ENCODE measurements at places on chromosomes 3 and 15.

DNA sequence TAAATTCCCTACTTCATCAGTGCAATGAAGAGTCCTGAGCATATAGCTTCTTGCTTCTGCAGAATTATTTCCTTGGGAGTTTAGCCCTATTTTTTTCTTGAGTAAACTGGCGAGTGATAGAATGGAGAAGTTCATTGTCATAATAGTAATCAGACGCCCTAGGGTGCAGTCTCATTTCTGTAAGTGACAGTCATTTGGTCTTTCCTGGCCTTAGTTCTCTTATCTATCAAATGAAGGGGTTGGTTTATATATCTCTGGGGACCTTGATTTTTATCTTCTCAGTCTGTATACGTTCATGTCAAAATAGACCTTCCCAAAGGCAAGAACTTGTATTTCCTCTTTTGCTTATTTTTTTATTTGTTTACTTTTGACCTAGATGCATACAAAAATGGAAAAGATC is 9.9 kb upstream of the ALPK3 start:
- no peak for DNase-seq

DNA sequence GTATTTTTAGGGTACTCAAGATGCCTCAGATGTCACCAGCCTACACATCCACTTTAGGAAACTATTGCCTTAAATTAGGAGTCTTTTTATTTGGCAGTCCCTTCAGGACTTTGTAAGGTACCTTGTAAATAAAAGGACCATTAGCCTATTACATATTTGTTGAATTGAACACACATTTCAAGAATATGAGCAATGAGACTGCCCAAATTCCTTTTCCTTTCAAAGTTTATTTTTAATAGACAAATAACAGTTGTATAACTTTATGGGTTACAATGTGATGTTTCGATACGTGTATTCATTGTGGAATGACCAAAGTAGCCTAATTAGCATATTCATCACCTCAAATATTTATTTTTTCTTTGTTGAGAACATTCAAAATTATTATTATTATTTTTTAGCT is 176.7 kb upstream of the PDZRN3 start:
- no peak for DNase-seq

DNA sequence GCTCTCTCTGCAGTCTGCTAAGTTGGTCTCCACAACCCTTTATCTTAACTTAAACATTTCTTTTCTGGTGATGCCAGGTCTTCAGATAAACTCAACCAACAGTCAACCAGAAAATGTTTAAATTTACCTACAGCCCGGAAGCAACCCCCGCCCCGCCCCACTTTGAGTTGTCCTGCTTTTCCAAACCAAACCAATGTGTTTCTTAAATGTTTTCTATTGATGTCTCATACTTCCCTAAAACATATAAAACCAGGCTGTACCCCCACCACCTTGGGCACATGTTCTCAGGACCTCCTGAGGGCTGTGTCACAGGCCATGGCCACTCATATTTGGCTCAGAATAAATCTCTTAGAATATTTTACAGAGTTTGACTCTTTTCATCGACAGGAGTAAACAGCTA is 13.2 kb upstream of the GPR160 start:
- DNase-seq = no peak

DNA sequence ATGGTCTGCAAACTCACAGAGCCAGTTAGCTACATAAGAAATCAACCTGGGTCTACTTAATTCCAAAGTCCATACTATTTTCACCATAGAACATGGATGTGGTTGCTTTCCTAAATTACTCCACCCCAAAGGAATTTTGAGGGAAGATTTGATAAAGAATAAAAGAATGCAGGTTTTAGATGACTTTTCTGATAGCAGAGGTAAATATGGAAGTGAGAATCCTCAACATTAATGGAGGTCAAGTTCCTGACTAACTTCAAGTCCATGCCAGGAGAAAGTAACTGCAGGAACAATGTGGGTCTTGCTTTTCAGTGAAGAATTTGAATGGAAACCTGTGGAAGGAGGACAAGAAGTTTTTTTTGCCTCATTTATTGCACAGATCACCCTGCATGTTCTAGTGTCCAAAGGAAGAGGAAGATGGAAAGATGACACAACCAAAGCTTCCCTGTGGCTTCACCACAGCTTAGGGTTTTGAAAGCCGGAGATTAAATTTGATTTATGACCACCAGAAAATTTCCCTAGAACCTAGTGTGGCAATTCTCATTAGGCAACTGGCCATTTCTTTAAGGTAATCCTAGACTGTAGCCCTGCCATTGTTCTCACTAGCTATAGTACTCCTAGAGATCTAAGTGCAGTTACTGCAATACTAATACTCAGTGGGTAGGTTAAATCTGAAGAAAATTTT is 429.7 kb downstream of the RAP2B start:
- DNase-seq = no peak

DNA sequence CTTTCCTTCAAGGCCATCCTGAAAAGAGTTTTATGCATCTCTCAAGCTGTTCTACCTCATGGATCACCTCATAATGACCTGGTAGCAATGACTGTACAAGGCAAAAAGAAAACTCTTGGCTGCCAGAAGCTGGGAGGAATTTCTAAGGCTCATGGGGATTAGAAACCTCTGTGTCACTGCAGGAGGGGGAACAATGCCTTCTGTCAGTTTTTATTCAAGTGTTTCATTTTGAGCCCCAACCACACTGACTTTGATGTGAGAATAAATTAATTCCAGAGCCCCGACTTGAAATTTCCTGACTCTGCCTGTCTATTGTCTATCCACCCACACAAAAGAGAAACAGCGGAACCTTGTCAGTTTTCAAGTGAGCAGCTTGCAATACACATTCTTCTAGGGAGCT is 58.7 kb upstream of the MRPL3 start:
- no peak for DNase-seq
